Central memory CD8-positive, alpha-beta T cell (primary cell): ENCODE measurements at places on chromosomes 4 and X.

- DNase-seq = no peak
Observed at GRCh38 chrX:110836451-110836850, 40.8 kb upstream of the CHRDL1 start.

- DNase-seq = no peak
Observed at GRCh38 chrX:37662181-37662580, 23.4 kb upstream of the XK start.

GRCh38 chr4:184953971-184954370, 64.3 kb upstream of the HELT start:
- DNase-seq = no peak

DNA sequence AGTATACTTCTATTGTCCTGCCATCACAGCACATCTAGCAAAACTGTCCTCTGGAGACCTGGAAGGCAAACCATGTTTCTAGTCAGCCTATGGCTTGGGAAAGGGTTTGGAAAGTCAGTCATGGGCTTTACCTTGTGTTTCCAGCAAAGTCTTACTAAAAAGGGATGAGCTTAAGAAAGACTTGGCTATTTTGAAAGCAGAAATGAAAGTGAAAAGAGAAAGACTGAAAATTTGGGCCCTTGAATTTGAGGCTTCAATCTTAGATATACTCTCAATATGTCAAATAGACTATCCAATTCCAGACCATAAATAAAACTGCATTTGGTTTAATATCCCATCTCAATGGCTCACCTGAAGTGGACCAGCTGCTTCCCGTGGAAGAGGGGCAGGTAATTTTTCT, 127.9 kb downstream of the ZNF330 start:
- no peak for DNase-seq

DNA sequence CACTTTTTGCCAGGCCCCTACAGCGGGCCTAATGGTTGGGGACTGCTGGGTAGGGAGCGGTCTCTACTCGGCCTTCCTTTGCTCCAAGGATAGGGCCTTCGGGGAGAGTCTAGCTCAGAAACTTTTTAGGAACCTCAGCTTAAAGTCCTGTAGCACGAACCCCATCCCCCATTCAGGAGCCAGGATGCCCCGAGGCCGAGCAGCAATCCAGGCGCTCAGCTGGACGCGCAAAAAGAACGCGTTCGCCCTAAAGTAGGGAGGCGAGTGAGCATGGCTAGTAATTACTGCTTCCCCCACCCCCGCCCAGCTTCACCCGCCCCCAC, 9.7 kb downstream of the POU4F2 start:
- DNase-seq = no peak
